ENCODE measurements at places on chromosomes 12 and 14. TPM values are rescaled to one million over a fixed set of nuclear protein-coding genes. Genes with fewer than 3 reads are reported as not detected.

The ZNF410 gene
- 29.9 TPM for total RNA-seq

DNA sequence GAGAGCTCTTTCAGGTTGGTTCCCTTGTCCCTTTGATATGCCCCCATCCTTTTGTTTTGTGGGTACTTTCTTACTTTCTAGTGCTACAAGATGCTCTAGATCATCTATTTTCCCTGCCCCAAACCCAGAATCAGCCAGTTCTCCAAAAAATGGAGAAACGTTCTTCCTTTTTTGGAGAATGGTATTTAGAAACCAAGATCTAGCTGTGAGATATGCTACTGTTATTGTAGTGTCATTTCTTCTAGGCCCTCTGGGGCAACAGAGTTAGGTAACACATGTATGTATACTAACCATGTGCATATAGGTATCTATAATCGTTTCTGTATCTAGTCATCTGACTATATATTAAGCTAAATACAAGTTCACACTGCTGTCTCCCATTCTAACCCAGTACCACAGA lies 6.9 kb upstream of the IGFBP6 start:
- no peak overlapping the region for H3K4me3 ChIP-seq
- H3K27me3 ChIP-seq, result no peaks in the 10 kb centered on the region
- H3K27ac ChIP-seq, result no peak overlapping the region
- DNase-seq, result no peak
- H3K36me3 ChIP-seq, result no peaks in the 10 kb centered on the region
- no peaks in the 10 kb centered on the region for H3K4me1 ChIP-seq

DNA sequence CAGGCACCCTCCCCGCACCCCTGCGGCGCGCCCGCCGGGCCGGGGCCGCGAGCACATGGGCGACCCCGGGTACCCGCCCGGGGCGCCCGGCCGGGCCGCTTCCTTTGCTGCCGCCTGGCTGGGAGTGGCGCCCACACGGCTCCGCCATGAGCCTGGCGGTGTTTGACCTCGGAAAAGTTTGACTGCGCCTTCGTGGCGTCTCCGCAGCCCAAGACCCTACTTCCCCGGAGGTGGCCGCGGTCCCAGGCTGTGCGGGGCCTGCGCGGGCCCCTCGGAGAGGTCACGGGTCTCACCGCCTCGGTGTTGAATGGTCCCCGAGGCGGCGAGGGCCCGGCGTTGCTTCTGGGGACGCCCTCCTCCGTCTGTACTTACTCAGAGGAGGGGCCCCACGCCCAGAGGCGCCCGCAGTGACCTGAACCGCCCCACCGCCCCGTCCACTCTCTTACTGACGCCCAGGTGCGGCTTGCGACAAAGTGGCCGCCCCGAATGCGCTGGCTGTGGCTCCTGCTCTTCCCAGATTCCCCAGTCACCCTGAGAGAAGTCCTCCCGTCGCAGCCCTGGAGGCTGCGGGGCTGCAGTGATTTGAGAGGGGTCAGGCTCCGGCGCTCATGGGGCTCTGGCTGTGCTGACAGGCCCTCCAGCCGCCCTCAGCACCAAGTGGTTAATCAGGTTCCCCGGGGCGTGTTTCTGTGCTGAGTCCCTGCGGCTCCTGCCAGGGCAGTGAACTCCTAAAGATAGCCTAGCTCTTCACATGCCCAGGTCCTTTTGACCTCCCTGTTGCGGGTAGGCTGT lies 5.8 kb downstream of the KMT5A start:
- H3K27me3 ChIP-seq, result no peaks in the 10 kb centered on the region
- DNase-seq, result peak; percentile 91
- peaks cover 32% of the 10 kb centered on the region for H3K36me3 ChIP-seq
- H3K4me3 ChIP-seq, result peak overlapping the region; percentile 43
- H3K4me1 ChIP-seq, result peaks cover 21% of the 10 kb centered on the region
- H3K27ac ChIP-seq, result peak overlapping the region; percentile 89

The RPL6 gene
- total RNA-seq, result 1,548 TPM

GRCh38 chr14:77208291-77208978 lies 26.8 kb downstream of the TMEM63C start:
- H3K4me1 ChIP-seq, result no peaks in the 10 kb centered on the region
- H3K27ac ChIP-seq, result no peak overlapping the region
- peak; percentile 92 for DNase-seq
- H3K4me3 ChIP-seq, result no peak overlapping the region
- no peaks in the 10 kb centered on the region for H3K36me3 ChIP-seq

- H3K27me3 ChIP-seq, result no peaks in the 10 kb centered on the region
- H3K4me3 ChIP-seq, result no peak overlapping the region
- DNase-seq, result peak; percentile 52
- no peaks in the 10 kb centered on the region for H3K36me3 ChIP-seq
- no peak overlapping the region for H3K27ac ChIP-seq
These were observed 12.6 kb downstream of the SLC8B1 start for GRCh38 chr12:113322343-113322742.

DNA sequence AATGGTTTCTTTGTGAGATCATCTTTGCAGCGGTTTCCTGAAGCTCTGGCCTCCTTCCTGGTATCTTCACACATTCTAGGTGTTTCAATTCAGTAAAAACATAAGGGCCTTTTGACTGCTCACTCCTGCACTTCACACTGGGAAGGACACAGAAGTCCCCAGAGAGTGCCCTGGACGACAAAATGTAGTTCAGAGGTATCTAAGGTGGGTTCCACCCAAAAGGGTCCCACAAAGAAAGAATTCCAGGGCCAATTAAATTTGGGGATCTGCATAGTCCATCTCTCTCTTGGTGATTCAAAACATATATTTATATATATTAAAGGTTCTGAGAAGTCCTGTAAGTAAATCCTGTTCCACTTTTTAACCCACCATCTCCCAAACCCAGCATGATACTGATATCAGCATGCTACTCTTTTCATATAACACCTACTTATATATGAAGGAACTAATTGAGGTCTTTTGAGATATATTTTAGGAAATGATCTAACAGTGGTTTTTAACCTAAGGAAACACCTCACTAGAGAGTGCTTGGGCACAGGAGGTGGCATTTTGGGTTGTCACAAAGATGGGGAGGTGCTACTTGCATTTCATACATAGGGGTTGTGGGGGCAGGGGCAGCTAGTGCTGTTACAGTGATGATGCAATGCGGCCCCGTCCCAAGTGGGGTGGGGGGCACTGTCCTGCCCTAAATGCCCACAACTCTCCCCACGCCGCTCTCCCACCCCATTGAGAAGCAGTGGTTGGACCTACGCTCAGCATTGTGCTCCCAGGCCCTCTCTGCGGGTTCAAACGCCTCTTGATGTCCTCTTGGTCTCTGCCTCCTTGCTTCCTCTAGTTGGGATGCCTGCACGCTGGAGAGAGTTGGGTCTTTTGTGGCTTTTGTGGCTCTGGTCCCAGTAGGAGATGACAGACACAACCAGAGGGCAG lies 109.4 kb downstream of the ARF6 start:
- H3K27ac ChIP-seq, result peak overlapping the region; percentile 80
- H3K27me3 ChIP-seq, result peaks cover 10% of the 10 kb centered on the region

The RERG gene
- total RNA-seq, result 14.8 TPM

GRCh38 chr12:60072911-60073310 lies 477.1 kb downstream of the SLC16A7 start:
- H3K27me3 ChIP-seq, result no peaks in the 10 kb centered on the region
- peak; percentile 0 for DNase-seq
- H3K27ac ChIP-seq, result no peak overlapping the region
- H3K36me3 ChIP-seq, result no peaks in the 10 kb centered on the region
- no peaks in the 10 kb centered on the region for H3K4me1 ChIP-seq
- H3K4me3 ChIP-seq, result no peak overlapping the region

GRCh38 chr14:36365766-36366165 lies 45.3 kb upstream of the MBIP start:
- H3K27ac ChIP-seq, result no peak overlapping the region
- H3K27me3 ChIP-seq, result peaks cover 17% of the 10 kb centered on the region
- DNase-seq, result no peak
- no peaks in the 10 kb centered on the region for H3K4me1 ChIP-seq
- H3K36me3 ChIP-seq, result no peaks in the 10 kb centered on the region

GRCh38 chr12:1527789-1528188 lies 66.6 kb downstream of the FBXL14 start:
- H3K27me3 ChIP-seq, result peaks cover 7% of the 10 kb centered on the region
- no peak for DNase-seq
- H3K4me3 ChIP-seq, result peak overlapping the region; percentile 11
- peak overlapping the region; percentile 62 for H3K27ac ChIP-seq

DNA sequence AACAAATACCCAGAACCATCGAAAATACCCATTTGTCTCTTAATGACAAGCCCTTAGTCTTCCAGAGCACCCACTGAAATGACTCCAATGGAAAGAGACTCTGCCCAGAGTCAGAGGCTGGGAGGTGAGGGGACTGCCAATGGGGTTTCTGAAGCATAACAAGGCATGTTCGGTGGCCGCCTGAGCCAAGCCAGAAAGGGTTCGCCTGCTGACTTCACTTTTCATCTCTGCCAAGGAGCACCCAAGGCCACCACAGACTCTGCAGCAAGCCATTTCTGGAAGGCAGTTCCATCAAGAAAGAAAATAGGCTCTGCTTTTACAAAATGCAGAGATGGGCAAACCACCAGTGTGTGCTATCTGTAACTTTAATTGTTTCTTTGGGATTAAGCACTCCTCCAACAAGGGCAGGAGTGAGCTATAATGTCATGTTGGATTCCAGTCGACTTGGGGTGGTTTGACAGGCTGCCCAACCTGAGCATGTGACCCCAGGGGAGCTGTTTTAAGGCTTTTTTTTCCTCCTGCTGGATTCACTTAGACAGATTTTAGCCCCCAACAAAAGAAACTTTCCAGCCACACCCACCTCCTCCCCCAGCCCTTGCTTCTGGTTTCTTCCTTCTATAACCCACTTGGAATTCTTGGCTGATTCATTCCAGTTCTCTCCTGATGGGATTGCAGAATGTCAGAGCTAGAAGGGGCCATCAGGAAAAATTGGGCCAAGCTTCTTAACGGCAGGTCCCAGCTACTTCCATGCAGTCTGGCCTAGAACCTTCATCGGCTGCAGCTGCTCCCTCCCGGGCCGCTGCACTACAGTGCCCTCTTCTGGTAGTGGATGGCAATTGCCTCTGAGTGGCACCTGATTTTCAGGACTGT lies 24.1 kb downstream of the CKAP4 start:
- H3K27me3 ChIP-seq, result no peaks in the 10 kb centered on the region
- H3K4me3 ChIP-seq, result no peak overlapping the region
- H3K4me1 ChIP-seq, result no peaks in the 10 kb centered on the region
- no peaks in the 10 kb centered on the region for H3K36me3 ChIP-seq

GRCh38 chr12:101745481-101745880 lies 6.2 kb upstream of the SYCP3 start:
- no peak overlapping the region for H3K27ac ChIP-seq
- H3K4me1 ChIP-seq, result no peaks in the 10 kb centered on the region
- peaks cover 3% of the 10 kb centered on the region for H3K36me3 ChIP-seq
- no peak for DNase-seq
- no peak overlapping the region for H3K4me3 ChIP-seq
- H3K27me3 ChIP-seq, result no peaks in the 10 kb centered on the region
